ENCODE measurements at places on chromosomes 5 and 9.

- no peak for DNase-seq
Measured at GRCh38 chr9:98329281-98329680, 73.8 kb upstream of the TBC1D2 start.

GRCh38 chr9:16871336-16872151, 1.1 kb upstream of the BNC2 start:
- no peak for DNase-seq

GRCh38 chr9:90799271-90799852, 2.3 kb upstream of the SYK start:
- DNase-seq = no peak

- no peak for DNase-seq
Measured at GRCh38 chr9:114033397-114034103, 44.5 kb downstream of the AMBP start.

DNA sequence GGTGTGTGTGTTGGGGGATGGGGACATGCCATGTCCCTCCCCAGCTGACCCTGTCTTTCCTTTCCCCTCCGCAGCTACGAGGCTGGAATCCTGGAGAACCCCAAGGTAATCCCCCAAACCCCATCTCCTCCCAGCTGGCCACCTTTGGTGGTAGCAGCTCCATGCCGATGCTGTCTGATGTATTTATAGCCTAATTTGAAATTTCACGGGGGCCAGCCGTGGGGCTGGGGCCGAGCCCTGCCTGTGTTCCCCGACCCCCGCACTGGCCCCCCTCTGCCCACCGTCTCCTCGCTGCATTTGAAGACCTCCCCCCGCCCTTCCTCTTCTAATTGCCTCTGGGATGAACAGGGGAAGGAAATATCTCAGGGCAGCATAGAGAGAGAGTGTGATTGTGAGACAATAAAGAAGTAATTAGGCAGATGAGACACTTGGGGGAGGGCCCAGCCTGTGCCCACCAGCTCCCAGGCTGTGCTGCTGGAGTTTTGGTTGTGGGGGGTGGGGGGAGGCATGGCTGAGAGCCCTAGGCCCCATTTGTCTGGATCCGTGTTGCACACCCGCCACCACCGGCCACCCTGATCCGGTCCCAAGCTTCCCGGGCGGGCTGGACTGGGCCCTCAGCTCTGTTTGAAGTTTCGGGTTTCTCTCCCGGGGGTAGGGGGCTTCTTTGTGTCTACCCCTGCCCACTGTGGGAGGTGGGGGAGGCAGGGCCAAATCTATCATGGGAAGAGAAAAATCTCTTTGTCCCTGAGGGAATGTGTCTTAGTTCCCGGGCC, 26.8 kb downstream of the ASS1 start:
- no peak for DNase-seq

- DNase-seq = no peak
Measured at GRCh38 chr5:127820910-127821553, 117.8 kb downstream of the CCDC192 start.

DNA sequence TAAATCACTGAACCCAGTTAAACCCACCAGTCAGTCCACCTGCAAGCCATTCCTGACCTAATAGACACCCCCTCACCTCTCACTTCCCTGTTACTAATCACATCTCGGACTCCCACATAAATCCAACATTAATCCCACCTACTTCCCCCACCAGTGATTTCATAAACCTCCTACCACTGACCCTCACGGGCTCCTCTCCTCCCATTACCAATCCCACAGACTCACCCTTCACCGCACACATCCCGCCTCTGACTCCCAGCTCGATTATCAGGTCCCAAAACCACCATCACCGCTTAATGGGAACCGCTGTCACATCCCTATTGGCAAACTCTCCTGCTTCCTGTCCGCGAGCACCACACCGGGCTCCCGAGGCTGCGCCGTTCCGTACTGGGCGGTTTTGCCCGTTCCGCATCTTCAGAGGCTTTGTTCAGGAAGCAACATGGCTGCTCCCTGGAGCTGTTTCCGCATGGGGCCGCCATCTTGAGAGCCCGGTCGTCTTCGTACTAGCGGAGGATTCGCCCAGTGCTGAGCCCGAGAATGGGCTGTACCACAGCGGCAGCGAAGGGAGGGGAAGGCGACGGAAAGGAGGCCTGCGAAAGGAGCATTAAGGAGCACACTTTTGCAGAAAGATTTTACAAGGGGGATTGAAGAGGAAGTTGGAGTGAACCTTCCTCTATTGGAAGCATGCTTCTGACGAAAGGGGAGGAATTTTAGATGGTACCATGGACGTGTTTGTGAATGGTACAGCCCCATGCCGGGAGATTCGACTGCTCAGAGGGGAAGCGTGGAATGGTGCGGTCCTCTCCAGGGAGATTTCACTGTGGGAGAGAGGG, at the start of gene ZNF300:
Gene ZNF300 (minus strand): TSS at position 502 of the 833 bp plus-strand sequence. CDS start 1,825 bp downstream, outside the sequence.
- peak; percentile 73 for DNase-seq

DNA sequence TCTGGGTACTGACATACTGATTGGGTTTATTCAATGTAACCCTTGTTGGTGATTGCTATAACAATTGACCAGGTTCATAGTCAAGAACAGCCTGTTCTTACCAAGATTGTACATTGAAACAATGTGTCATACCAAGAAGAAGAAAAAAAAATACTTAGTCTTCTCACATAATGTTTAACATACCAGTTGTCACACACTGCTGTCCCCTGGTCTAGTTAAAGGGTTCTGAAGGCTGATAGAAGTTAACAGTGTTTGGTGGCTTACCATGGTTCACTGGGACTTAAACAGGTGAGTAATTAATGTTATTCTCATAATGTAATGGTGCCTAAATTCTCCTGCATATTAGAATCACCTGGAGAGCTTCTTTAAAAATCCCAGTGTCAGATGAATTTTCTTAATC, 18.5 kb upstream of the CDC42SE2 start:
- no peak for DNase-seq

- DNase-seq = no peak
Measured at GRCh38 chr5:14379739-14380497, 201.7 kb upstream of the OTULINL start.

GRCh38 chr5:177264178-177264577, 39.3 kb downstream of the RAB24 start:
- DNase-seq = no peak

- no peak for DNase-seq
Measured at GRCh38 chr5:10461904-10462555, 20.4 kb downstream of the ROPN1L start.

- no peak for DNase-seq
Measured at GRCh38 chr5:19605846-19606407, 382.1 kb downstream of the CDH18 start.

GRCh38 chr5:98906756-98907355, 22.0 kb downstream of the CHD1 start:
- no peak for DNase-seq

DNA sequence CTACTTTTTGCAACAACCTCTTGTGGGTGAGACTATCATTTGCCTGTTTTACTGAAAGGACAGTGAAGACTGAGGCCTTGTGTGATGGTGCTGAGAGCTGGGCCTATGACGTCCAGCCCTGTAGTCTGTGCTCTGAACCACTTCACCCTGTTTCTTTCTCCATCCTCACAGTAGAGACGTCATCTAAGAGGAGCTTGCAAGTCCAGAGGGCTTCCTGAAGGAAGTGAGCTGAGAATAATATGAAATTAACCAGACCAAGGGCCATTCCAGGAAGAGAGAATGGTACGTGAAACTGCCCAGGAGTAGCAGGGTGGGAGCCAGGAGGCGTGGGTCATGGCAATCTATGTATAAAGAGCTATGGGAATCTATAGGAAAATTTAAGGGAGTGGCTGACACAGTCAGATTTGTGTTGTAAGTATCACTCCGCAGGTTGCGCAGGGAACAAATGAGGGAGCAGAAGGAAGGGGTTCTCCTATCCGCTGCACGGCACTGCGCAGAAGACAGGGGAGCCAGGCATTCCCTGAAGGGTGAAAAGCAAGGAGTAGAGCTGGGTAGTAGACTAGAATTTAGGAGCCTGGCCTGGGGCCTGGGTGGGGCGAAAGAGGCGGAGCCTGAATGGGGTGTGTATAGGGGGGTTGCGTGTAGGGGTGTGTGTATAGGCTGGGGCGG, 596 bp upstream of the FGFR4 start:
- DNase-seq = no peak

GRCh38 chr9:5895782-5896181, 5.1 kb downstream of the MLANA start:
- DNase-seq = no peak

DNA sequence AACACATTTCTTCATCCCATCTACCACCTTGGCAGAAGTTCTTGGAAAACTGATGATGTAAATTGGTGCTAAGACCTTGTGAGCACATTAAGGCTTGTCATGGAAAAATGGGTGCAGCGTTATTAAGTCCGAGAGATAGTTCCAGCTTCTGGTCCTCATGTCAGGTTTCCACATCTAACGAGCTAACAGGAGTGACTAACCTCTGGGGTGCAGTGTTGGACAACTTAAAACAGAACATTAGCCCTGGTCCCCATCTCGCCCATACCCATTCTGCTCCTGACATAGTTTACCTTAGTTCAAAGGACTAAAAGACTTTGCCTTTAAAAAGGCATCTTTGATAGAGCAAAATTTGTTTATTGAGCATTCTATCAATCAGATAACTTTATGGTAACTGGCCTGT, 128.0 kb downstream of the SLC1A3 start:
- no peak for DNase-seq

DNA sequence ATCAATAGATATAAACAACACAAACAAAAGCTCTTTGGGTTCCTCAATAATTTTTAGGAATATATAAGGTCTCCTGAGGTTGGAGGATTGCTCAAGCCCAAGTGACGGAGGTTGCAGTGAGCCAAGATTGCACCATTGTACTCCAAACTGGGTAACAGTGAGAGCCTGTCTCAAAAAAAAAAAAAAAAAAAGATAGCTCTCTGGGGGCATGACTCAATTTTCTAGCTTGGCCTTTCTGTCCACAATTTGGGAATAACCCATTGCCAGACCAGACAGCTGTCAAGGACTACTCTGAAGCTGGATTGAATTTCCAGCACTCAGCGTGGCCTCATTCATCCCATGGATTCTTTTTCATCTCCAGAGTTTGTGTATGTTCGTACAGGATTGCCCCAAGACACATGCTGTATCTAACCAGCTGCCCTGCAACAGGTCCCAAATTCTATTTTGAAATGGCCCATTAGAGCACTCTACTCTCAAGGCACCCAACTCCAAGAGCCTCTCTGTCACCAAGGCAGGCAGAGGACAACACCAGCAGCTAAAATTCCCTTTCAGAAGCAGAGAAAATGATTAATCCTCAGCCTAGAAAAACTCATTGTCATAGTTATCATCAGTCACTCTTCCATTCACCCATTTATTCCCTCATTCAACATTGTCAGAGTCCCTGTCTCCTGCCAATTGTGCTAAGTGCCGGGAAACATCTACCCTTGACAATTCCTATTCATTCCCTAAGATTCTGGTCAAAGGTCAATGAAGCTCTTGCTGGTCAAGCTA, 8.7 kb downstream of the FAM193B start:
- DNase-seq = no peak

DNA sequence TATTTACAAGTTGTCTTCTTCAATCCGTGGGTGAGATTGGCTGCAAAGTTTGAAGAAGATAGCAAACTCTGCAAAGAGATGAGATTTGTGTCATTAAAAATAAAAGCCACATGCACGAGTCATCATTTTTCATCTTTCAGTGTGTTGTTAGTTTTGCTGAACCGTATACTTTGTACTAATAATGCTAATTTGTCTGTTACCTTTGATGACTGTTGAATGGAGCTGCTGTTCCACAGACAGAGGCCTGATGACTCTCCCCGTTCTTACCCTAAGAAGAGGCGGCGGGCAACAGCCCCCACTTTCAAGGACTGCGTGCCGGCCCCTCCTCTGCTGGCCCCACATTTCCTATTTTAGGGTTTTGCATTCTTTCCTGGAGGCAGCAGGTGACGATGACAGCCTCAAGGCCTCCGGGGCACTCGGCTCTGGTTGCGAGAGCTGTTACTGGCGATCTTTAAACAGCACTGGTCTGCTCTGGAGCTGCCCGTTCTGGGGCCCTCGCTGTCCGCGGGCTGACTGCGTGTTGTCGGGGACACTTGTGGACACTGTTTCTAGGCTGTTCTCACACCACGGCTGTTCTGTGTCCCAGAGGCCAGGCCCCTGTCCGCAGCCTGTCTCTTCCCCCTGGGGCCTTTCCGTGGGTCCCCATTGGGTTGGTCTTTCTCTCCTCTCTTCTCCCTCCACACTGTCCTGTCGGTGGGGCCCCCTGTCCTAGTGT, 35.1 kb downstream of the NDUFS6 start:
- DNase-seq = no peak

- no peak for DNase-seq
Measured at GRCh38 chr5:10351919-10352318, 1.6 kb upstream of the MARCHF6 start.

- DNase-seq = no peak
Measured at GRCh38 chr5:81233080-81233634, at the start of gene CKMT2. TSS of gene CKMT2 (plus strand) at chr5:81233322. CDS start at chr5:81251133, 17,811 bp downstream.

Data from NCI-H1417 treated with DMSO at 0.1 percent for 48 hours (cell line).